ENCODE measurements at places on chromosomes 11 and 22. TPM values are rescaled to one million over a fixed set of nuclear protein-coding genes. Genes with fewer than 3 reads are reported as not detected.

CFL1 gene
- polyA plus RNA-seq = 956 TPM

TMEM25 gene
- polyA plus RNA-seq = 3.8 TPM

ALDH3B1 gene
- 0.43 TPM for polyA plus RNA-seq

MMP13 gene
- not detected for polyA plus RNA-seq

YPEL1 gene
- polyA plus RNA-seq = 0.36 TPM

NELL1 gene
- not detected for polyA plus RNA-seq

SGSM1 gene
- not detected for polyA plus RNA-seq

PGM2L1 gene
- 0.22 TPM for polyA plus RNA-seq

POTEH gene
- polyA plus RNA-seq = not detected

KREMEN1 gene
- polyA plus RNA-seq = 4.5 TPM

JHY gene
- polyA plus RNA-seq = not detected

EMID1 gene
- polyA plus RNA-seq = 4.9 TPM

TUB gene
- polyA plus RNA-seq = not detected

INPP5J gene
- 6.0 TPM for polyA plus RNA-seq

CRYBB3 gene
- polyA plus RNA-seq = not detected

BSX gene
- polyA plus RNA-seq = not detected

MYO7A gene
- polyA plus RNA-seq = not detected

C22orf15 gene
- polyA plus RNA-seq = not detected

ZNF280B gene
- 11.7 TPM for polyA plus RNA-seq

DNA sequence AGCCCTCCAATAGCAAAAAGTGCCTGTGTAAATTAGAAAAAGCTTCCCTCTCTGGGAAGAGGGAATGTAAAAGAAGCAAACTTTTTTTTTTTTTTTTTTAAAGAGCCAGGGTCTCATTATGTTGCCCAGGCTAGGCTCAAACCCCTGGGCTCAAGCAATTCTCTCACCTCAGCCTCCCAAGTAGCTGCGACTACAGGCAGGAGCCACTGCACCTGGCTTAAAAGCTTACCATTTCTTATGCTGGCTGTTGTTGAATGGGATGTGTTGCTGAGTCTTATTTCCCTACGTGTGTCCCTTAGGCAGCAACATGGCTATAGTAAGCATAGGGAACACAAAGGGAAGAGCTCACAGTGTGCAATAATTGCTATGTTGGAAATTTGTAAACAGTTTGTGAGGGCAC, 225.5 kb upstream of the CCDC90B start:
- DNase-seq = no peak

DNA sequence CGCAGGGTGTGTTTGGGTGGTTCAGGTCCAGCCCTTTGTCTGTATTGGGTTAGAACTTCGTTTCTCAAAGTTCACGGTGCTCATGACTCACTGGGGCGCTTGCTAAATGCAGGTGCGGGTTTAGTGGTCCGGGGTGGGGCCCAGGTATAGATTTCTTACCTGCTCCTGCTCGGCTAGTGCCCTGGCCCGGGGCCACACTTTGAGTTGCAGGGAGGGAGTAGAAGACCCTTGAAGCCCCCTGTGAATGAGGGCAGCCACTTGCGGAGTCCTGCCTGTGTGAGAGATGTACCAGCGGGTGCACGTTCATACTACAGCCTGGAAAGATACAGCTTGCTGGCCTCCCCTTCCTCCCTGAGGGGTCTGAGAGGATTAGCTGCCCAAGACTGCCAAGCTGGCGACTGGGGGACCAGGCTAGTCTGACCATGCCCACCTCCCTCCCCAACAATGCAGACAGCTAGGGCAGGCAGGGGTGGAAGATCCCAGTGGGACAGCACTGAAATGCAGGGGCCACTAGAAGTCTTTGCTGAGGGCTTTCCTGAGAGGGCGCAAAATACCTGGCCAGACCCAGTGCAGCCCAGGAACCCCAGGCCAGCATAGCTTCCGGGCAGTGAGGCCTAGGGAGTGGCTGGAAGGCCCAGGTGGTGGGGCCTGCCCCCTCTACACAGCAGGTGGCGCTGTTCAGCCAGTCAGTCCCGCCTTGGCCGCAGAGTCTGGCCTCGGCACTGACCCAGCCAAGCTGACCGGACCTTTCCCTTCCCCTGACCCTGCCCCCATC, 5.1 kb upstream of the MYRF start:
- DNase-seq = peak; percentile 86

- no peak for DNase-seq
These were observed 46.6 kb downstream of the CELF1 start for GRCh38 chr11:47506373-47506772.

- no peak for DNase-seq
These were observed 679.9 kb downstream of the KCNA4 start for GRCh38 chr11:29336727-29337575.

GRCh38 chr11:26557666-26558065, 14.4 kb downstream of the MUC15 start:
- no peak for DNase-seq

DNA sequence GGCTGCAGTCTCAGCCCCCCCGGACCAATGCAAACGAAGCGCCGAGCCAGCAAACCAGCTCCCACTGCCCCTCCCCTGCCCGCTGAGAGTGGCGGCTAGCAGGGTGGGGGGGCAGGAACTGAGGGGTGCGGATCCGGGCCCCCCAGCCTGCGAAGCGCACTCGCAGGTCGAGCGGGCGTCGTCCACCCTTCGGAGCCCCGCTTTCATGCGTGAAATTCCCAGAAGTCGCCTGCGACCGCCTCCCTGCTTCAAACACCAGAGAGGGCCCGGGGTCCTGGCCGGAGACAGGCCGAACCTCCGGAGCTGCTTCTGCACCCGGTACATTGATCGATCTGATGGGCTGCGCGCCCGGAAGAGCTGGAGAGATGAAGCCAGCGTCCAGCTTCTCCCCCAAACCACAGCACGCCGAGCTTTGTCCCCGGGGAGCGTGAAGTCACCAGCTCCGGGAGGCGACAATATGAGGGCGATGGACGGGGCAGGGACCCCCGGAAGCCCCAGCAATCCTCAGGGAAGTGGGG, 646 bp upstream of the PATZ1 start:
- peak; percentile 12 for DNase-seq

- no peak for DNase-seq
These were observed 539.6 kb upstream of the CADM1 start for GRCh38 chr11:116043857-116044256.

DNA sequence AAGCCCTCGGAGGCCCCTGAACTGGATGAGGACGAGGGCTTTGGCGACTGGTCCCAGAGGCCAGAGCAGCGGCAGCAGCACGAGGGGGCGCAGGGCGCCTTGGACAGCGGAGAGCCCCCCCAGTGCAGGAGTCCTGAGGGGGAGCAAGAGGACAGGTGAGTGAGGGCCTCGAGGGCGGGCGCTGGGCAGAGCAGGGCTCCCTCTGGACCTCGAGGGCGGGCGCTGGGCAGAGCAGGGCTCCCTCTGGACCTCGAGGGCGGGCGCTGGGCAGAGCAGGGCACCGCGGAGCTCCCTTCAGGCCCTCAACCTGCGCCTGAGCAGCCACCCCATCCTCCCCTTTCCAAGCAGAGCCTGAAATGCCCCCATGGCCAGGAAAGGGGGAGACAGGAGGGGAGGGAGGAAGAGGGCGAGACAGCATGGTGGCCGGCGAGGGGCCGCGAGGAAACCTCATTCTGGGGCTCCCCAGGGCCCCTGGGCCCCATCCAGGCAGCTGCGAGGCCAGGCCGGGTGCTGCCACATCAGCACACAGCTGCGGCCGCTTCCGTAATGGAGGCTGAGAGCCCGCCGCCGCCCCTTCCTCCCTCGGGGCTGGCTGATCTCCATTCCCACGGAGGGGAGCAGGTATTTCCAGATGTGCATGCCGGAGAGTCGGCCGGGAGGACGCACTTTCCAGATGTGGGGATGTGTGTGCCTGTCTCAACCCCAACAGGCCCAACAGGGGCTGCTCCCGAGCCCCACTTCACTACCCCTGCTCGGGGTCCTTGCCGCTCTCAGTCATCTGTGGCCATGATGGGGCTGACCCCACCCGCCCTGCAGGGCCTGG, 10.0 kb downstream of the PRR33 start:
- DNase-seq = no peak

DNA sequence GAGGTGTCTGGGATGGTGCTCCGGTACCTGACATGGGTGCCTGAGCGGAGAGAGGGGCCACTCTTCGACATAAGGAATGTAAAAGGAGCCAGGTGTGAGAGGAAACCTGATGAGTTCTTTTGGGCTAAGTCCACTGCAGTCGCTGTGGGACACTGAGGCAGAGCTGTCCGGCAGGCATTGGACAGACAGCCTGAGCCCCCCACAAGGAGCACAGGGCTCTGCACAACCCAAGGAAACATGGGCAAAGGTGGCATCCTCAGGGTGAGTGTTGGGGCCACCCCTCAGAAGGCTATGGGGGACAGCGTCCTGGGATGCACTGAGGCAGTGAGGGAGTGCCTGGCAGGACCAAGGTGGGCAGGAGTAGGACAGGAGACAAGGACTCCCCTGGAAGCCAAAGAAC, 57.7 kb upstream of the EMID1 start:
- no peak for DNase-seq

DNA sequence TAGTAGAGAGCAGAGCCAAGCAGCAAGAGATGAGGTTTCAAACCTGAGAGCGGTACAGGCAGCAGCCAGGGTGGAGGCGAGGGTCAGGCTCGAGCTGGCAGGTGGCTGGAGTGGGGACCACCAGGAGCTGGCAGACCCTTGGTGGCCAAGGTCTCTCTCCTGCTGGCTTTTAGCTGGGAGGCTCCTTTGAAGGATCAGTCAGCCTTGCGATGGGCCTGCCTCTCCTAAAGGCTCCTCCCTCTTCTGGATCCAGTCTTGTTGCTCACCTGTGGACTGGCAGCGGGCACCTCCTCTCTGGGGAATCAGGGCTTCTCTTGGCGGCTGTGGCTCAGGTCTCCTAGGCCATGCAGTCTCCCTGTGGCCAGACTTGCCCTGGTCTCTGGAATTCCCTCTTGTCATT, 24.8 kb downstream of the TPST2 start:
- DNase-seq = no peak

GRCh38 chr11:19595499-19595839, 117.2 kb upstream of the NAV2 start:
- DNase-seq = no peak

GRCh38 chr11:125223901-125224361, 59.4 kb downstream of the PKNOX2 start:
- DNase-seq = no peak

DNA sequence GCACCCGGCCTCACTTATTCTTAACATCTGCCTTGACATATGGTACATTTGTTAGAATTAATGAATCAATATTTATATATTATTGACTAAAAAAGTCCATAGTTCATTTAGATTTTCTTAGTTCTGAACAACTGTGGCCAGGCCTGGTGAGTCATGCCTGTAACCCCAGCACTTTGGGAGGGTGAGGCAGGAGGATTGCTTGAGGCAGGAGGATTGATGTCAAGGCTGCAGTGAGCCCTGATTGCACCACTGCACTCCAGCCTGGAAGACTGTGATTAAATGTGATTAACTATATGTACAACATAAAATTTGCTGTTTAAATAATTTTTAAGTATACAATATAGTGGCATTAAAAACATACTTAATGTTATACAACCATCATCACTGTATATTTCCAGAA, 5.6 kb downstream of the UVRAG start:
- DNase-seq = no peak

GRCh38 chr11:47628026-47628425, 14.3 kb downstream of the MTCH2 start:
- no peak for DNase-seq

DNA sequence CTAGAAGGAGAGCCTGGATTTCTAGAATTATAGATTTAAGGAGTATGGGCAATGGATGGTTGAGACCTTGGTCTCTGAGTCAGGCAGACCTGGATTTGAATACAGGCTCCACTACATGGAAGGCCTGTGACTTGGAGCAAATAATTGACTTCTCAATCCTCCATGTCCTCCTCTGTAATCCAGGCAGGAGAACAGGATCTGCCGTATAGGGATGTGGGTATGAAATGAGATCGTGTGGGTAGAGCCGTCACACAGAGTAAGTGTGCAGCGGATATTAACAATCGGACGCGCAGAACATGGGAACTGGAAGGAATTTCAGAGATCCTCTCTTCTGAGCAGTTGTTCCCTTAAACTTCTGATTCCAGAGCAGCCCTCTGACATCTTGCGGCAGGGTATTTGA, 11.5 kb upstream of the TMPRSS13 start:
- DNase-seq = no peak

GRCh38 chr11:76656050-76656531, 14.5 kb downstream of the LRRC32 start:
- no peak for DNase-seq

- no peak for DNase-seq
These were observed 24.9 kb downstream of the ZBTB16 start for GRCh38 chr11:114084414-114084813.

DNA sequence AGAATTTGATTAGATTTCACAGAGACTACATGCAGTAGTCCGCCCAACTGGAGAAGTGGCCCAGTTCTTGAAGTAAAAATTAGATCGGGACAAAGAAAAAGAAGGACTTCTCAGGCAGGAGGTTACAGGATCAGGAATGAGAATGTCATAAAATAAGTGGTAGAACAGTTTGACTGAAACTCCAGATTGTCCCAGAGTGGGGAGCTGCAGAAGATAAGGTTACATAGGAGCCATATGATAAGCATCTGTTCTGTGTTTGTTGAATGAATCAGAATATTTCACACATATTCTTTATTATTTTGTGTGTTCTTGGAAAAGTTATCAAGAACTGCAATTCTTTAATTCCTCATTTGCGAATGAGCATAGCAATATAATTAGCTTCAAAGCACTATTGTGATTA, 210.6 kb downstream of the AASDHPPT start:
- DNase-seq = no peak

- DNase-seq = no peak
These were observed 919.4 kb upstream of the CNTN5 start for GRCh38 chr11:98101329-98101728.

- no peak for DNase-seq
These were observed 627 bp downstream of the DNAJC4 start for GRCh38 chr11:64230985-64231365.

DNA sequence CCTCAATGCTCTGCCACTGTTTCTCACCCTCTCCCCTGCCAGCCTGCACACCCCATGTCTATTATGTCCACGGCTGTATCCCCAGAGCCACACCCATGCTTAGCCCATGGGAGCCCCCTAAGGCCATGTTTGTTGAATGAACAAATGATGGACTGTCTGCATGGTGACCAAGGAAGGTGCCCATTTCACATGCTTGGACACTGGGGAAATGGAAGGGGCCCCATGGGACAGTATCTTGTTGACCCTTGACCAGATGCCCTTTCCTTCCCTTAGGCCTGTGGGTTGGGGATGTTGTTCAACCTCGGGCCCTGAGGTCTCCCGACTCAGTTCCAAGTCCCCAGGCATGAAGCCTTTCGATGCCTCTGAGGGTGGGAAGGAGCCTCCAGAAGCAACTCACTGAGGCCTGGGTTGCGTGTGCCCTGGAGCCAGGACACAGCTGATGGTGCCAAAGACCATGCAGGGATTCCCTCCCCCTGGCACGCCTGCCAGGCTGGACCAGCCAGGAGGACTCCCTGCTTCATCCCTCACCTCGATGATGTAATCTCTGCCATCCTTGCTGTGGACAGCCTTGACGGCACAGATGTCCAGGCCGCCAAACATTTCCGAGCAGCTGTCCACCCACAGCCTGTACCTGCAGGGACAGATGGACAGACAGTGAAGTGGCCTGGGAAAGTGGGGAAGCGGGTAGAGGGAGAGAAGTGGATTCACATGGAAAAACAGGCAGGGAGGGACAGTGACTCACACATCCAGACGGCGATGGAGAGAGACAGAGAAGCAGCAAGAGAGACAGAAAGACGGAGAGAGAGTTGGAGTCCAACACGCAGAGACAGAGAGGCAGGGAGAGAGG, 58.9 kb downstream of the FBXO7 start:
- DNase-seq = no peak

GRCh38 chr11:57203359-57203758, 21.6 kb downstream of the LRRC55 start:
- DNase-seq = no peak

- DNase-seq = no peak
These were observed 8.0 kb upstream of the AHNAK start for GRCh38 chr11:62554387-62555167.

- DNase-seq = no peak
These were observed 29.8 kb downstream of the MAML2 start for GRCh38 chr11:96313163-96313562.
